ENCODE measurements at places on chromosomes 4 and X.

GRCh38 chr4:188624370-188624769 lies 485.1 kb downstream of the TRIML1 start:
- no peak for DNase-seq

- no peak for DNase-seq
These were observed 112.3 kb upstream of the ZNF518B start for GRCh38 chr4:10569491-10569890.

DNA sequence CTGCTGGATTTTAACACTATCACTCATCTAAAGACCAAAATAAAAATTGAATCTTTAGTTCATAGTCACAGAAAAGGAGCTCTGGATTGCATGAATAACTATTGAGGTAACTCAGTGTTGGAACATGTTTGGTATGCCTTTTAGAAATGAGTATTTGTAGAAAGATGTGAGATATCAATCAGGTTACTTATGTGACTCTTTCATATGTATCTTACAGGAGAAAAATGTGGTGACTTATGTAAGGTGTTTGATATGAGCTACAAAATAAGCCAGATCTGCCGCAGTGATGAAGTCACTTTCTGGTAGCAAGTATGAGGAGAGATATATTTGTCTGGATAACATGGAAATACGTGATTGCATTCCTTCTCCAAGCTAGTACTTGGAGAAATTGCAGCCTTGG lies 1653.3 kb upstream of the PCDH7 start:
- no peak for DNase-seq

GRCh38 chr4:128862608-128863311 lies 53.3 kb downstream of the JADE1 start:
- DNase-seq: no peak

DNA sequence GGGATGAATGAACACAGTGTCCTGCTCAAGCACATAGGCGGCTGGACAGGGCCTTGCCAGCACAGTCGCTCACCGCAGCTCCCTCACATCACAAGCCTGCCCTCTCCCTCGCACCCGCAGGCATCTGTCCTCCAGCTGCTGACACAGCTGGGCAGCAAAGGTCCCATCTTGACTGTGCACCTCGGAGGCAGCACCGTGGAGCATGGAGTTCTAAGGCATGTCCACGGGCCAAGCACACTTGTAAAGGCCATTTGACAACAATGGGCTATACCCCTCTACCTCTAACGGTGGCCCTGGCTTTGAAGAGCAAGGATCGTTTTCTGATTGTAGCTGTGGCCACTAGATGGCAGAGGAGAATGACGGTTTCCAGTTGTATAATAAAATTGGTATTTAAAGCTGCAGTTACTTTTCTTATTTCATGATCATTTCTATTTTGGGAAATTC lies 53.8 kb downstream of the APLN start:
- no peak for DNase-seq

GRCh38 chrX:26778320-26778888 lies 562.4 kb downstream of the MAGEB5 start:
- no peak for DNase-seq

GRCh38 chr4:86630629-86631028 lies 36.5 kb downstream of the PTPN13 start:
- DNase-seq: no peak

GRCh38 chrX:148958901-148959300 lies 458.5 kb downstream of the AFF2 start:
- DNase-seq: no peak

DNA sequence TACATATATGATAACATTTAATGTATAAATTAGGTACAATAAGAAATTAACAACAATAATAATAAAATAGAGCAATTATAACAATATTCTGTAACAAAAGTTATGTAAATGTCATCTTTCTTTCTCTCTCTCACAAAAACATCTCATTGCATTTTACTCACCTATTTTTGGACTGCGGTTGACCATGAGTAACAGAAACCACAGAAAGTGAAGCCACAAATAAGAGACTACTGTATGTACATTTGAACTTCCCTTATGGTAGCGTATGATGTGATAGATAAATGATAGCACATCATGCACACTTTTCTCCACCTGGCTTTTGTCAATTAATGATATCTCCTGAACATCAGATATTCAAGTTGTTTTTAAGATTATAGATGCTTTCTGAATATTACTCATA lies 80.5 kb downstream of the HNRNPD start:
- no peak for DNase-seq

DNA sequence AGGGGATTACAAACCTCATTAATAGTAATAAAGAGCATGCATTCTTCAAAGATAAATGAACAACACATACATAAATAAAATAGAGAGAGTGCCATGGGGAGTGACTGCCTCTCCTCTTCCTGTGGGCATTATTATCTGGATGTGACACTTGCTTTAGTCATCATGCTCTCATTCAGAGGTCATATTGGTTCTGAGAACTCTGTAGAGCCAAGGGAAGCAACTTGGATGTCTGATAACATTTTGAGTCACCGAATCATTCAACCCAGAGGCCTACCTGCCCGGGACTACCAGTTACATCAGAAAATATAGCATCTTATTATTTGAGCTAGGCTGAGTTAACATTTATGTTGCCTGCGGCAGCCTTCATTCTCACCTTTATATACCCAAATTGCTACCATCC lies 489.5 kb downstream of the STIM2 start:
- no peak for DNase-seq

DNA sequence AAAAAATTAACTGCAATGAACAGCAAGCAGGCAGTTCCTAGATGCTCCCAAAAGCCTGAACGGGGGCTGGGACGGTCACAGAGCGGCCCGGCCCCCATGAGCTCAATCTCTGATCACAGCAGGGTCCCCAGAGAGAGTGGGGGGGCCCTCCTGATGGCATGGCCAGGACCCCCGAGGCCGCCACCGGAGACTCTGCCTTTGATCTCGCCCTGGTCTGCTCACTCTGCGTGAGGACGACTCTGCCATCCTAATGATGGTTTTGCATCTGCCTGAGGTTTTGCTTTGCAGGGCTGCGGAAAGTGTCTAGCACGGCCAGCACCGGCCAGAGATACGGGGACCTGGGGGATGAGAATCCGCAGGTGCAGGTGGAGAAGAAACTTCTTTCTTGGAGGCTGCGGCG lies 103.8 kb downstream of the SHOX start:
- DNase-seq: no peak

Data from GM04503 (cell line).